ENCODE measurements at places on chromosomes 1 and 21.

GRCh38 chr1:15388201-15388880 is 21.3 kb upstream of the EFHD2 start:
- DNase-seq, result no peak

DNA sequence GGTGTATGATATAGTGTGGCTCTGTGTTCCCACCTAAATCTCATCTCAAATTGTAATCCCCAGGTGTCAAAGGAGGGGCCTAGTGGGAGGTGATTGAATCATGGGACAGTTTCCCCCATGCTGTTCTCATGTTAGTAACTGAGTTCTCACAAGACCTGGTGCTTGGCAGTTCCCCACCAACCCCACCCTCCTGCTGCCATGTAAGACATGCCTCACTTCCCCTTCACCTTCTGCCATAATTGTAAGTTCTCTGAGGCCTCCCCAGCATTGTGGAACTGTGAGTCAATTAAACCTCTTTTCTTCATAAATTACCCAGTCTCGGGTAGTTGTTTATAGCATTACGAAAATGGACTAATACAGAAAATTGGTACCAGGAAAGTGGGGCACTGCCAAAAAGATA is 1705.3 kb downstream of the NCAM2 start:
- DNase-seq, result no peak

DNA sequence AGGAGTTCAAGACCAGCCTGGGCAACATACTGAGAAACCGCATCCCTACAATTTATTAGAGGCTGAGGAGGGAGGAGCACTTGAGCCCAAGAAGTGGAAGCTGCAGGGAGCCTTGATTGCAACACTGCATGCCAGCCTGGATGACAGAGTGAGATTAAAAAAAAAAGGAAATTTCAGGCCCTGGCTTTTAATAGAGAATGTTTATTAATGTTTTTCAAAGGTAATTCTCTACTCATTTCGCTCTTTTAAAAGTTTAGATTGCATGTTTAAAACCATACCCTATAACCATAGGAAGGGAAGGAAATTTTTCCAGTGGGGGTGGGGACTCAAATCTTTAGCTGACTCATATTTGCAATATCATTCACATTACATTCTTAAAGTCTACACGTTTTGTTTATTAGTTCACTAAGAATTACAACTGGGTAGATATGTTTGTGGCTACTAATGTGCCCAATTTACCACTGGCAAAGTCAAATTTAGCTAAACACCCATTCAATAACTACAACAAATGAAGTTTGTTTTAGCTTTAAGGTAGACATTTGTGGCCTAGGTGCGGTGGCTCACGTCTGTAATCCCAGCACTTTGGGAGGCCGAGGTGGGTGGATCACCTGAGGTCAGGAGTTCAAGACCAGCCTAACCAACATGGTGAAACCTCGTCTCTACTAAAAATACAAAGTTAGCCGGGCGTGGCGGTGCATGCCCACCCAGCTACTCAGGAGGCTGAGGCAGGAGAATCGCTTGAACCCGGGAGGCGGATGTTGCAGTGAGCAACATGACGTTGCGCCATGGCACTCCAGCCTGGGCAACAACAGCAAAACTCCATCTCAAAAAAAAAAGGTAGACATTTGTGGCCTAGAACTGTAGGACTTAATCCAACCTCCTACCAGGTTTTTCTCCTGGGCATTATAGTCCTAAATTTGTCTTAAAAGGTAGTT is 5.0 kb downstream of the KDM5B start:
- DNase-seq, result no peak

DNA sequence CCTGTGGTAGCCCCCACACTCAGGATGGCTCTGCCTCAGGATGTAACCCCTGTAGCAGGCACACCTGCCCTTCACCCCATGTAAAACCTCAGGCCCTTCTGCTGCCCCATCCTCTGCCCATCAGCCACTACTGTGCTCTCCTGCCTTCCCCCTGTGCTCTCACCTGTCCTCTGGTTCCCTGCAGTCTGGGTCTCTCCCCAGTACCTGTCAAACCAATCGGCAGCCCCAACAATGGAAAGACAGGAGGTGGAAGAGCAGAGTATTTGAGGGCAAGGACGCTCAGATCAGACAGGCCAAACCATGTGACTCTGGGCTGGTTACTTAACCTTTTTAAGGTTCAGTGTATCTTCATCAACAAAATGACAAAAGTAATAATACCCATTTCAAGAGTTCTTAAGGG is 30.9 kb downstream of the SMIM12 start:
- DNase-seq, result no peak

DNA sequence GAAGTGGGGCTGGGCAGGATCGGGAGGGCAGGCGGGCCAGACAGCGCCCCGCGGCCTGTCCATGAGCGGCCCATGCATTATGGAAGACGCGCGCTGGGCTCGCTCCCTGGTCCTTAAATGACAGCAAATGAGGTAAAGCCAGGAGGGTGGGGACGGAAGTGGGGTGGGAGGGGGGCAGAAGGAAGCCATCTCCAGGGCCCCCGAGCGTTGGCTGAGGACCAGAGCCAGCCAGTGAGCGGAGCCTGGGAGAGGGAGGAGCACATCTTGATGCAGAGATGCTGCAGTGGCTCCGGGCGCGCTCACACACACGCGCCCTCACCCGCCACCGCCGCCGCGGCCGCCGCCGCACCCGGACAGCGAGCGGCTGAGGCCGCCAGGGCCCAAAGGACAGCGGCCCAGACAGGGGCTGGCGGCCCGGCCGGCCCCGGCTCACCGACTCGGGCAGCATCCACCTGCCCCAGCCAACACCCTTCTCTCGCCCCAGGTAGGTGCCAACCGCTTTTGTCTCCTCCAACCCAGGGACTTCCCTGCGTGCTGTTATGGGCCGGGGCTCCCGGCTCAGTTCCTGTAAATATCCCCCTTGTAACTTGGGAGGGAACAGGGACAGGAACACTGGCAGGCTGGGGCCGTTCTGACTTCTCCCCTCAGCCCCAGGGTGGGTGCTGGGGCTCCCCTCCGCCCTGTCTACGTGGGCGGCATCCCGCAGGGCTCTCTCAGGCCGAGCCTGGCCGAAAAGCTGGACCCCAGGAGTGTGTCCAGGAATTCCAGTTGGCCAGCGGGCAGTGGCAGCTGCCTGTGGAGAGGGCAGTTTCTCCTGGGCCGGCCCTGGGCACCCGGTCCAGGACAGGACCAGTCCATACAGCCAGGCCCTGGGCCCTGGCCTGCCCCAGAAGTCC is at the start of gene CNTN2:
TSS of gene CNTN2 (plus strand) at position 302 of the 896 bp plus-strand sequence. CDS start 9,974 bp downstream, outside the sequence.
- no peak for DNase-seq

GRCh38 chr1:6034750-6035096 is 11.0 kb upstream of the KCNAB2 start:
- DNase-seq, result no peak

GRCh38 chr1:95013950-95014574 is 58.7 kb downstream of the ALG14 start:
- DNase-seq, result no peak
